Endothelial cell (in vitro differentiated cells): ENCODE measurements at places on chromosomes 4 and X.

GRCh38 chr4:83358410-83358809 lies 23.8 kb upstream of the HPSE start:
- no peak for DNase-seq

- DNase-seq: peak; percentile 62
Measured at GRCh38 chrX:48911412-48912182, at the start of gene SLC35A2. TSS of gene SLC35A2 (minus strand) at chrX:48911646. CDS start at chrX:48911636, 10 bp downstream.

GRCh38 chr4:152072001-152072485 lies 311.2 kb upstream of the GATB start:
- no peak for DNase-seq

GRCh38 chr4:2846172-2846571 lies 2.5 kb downstream of the ADD1 start:
- no peak for DNase-seq

DNA sequence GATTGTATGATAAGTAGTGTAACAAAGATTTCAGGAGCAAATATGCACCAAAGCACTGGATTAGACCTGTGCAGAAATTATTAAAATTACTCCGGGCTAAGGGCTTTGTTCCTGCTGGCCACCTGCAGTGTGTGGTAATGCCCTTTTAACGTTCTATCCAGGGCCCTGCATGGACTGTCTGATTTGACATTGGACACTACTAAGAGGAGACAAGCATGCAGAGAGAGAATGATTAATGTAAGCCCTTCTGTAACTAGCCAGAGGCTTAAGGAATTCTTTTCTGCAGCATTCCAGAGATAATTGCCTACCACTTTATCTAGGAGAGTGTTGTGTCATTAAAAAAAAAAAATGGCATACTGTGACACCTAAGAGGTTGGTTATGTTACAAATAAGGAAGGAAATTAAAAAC lies 117.0 kb downstream of the PCDH7 start:
- DNase-seq: no peak

- no peak for DNase-seq
Measured at GRCh38 chr4:156948738-156949137, 22.9 kb downstream of the PDGFC start.

DNA sequence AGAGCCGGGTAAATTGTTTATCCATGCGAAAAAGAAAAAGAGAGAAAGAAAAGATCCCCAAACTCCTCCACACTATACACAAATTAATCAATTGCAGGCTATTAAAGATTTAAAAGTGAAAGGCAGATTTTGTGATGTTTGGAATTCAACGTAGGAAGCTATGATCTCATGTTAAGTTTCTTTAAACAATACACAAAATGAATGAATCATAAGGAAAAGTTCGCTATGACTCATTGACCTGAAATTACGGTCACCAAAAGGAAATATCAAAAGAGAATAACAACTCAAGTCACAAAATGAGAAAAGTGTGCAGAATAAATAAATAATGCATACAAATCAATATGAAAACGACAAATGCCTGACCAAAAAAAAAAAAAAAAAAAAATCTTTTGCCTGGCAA lies 28.6 kb downstream of the CLNK start:
- no peak for DNase-seq

GRCh38 chrX:85903692-85904471 lies 143.5 kb downstream of the CHM start:
- no peak for DNase-seq

- DNase-seq: no peak
Measured at GRCh38 chrX:9271789-9272525, 192.9 kb upstream of the TBL1X start.

DNA sequence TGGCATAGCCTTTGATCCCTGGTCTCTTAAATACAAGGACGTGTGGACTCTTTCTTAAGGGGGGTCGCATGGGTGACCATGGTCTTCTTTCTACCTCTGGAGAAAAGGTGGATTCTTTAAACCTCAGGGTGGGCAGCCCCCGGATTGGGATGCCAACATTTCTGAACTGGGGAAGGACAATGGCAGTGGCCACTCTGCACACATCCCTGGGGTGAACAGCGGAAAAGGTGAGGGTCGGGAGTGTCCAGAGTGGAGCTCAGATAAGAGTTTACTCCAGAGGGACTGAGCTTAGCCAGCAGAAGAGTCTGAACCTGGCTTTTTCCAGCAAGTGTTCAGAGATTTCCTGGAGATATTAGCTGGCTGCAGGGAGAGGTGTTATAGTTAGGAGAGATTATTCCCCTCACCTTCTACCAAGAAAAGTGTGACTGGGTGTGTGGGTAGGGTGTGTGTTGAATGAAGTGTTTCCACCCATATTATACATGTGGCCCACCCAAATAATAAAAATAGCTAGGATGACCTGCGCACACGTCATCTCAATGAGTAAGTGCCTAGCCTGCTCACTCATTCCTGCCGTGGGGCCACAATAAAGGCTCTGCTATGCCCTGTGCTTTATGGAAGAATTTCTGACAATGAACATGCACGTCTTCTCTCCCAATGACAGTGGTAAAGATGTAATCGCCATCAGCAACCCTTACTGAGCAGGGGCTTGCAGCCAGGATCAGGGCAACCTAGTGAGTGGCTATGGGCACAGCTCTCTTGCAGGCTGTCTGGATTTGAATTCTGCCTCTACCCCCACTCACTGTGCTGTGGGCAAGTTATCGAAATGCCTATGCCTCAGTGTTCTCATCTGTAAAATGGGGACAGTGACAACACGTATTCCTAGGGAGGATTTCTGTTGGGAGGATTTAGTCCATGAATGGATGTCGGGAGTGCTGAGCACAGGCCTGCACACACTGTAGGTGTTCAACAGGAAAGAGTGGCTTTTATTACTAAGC lies 76.6 kb downstream of the SLC2A9 start:
- no peak for DNase-seq

- no peak for DNase-seq
Measured at GRCh38 chrX:127877318-127877717, 174.9 kb downstream of the ACTRT1 start.

DNA sequence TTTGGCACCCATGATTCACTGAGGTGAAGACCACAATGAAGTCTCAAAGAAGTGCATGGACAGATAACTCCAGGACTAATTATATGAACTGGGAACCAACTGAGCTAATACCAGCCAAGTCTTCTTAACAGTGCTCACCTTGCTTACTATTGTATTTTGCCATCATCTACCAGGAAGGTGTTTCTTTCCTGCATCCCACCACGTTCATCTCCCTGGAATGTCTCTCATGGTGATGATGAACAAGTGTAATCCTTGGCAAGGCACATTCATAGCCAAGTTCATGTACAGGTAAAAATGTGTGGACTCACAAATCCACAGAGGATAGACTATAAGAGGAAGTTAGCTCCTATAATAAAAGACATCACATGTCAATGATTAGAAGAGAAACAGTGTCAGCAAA lies 489.1 kb downstream of the SMARCA1 start:
- no peak for DNase-seq

DNA sequence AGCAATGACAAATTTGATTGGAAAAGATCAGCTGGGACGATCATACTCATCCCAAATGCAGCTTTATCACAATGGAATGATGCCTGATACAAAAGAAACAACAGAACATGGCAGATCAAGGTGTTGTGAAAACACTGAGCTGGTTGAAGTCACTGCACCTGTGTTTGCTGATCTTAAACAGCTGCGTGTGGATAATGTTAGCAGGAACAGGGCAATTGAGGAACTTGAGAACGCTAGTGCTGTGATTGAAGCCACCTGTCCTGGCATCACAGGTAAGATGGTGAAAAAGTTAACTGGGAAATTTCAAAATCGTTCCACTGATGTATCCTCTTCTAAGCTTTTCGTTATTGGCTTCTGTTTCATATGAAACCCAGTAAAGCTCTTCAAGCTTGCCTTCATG lies 27.4 kb upstream of the SOD3 start:
- no peak for DNase-seq
